ENCODE measurements at places on chromosomes 7 and 10. TPM values are rescaled to one million over a fixed set of nuclear protein-coding genes. Genes with fewer than 3 reads are reported as not detected.
A peak's percentile ranks its signal among the peaks of the same experiment; 100 is the strongest.

- DNase-seq: no peak
Observed at GRCh38 chr7:27518561-27519350, 143.9 kb downstream of the HIBADH start.

- DNase-seq: no peak
Observed at GRCh38 chr10:112279433-112279832, 3.8 kb upstream of the TECTB start.

- DNase-seq: peak; percentile 35
Observed at GRCh38 chr10:96833220-96834001, 1.3 kb downstream of the LCOR start.

DNA sequence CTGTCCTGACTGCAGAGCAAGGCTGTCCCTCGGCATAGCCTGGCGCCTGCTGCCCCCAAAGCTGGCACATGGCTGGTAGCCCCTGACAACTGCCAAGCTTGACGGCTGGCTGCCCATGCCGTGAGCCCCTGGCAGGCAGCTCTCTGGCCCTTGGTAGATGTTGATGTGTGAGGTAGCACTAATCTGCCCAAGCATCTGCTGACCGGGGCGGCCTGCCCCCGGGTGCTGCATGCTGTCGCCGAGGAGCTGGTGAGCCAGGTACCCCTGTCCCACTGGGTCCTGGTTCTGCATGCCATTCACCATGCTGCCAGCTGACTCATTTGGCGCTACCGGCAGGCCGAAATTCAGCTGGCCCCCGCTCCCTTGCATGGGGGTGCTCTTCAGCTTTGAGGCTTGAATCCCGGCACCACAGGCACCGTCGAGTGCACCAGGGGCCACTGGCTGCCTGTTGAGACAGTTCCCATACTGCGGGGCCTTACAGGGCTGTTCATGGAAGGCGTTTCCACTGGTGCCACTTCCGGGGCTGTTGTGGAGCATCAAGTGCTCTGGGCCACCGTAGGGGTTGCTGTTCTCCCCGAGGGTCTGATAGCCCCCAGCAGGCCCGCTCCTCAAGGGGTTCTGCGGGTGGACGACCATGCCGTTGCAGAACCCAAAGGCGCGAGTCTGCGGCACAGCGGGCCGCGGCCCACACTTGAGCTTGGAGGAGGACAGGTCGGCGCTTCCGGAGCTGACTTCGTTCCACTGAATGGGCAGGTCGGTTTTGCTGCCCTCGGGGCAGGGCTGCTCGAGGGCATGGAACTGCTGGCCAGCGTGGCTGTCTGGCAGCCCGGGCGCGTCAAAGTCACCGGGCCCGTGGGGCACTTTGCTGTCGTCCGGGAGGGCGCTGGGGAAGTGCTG, 262.2 kb upstream of the INHBA start:
- DNase-seq: no peak

DNA sequence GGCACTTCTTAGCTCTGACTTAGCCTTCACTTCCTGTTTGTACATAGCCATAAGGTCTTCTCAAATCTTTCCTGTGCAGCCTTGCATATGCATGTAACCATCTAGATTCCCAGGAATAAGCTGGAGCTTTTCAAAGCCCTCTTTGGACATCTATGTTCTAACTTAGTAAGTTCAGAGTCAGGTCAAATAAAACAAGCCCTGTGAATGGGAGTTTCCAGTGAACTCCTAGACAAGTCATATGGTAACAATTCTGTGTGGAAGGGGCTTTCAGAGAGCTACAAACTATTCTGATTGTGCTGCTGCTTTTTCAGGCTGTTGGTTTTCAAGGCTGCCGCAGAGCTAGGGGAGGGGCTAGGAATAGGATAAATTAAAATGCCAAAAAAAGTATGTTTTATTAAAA, 208.4 kb upstream of the AKR1E2 start:
- no peak for DNase-seq

DNA sequence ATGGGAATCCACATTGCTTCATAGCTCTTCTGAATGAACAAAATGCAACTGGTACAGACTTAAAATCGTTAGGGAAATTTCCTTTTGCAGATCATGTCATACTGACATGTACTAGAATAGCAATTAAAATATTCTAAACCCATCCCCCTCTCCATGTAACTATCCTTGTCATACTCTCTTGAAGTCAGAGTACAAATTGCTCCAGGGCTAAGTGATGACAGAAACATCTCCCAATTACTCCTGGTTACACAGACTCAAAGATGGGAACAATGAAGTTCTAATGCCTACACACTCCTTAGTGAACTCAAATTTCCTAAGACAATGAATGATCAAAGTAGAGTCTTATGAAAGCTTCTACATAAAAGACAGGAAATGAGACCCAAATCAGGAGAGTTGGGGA, 87.2 kb downstream of the PDE1C start:
- DNase-seq: no peak

DNA sequence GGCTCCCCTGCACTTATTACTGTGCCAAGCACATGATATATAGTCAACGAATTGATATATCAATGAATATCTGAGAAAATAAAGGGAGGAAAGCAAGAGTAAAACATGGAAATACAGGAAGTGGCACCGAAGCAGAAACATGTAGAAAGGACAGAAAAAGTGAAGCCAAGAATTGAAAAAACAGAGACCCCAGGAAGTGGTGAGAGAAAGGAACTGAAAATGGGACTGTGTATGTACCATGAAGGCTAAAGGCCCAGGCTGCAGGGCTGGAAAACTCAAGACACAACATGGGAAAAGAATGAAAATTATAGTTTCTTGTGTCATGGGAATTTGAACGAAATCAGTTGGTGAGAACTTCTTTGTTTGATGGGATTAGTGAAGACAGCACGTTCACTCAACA, 60.6 kb downstream of the MAP3K8 start:
- no peak for DNase-seq

DNA sequence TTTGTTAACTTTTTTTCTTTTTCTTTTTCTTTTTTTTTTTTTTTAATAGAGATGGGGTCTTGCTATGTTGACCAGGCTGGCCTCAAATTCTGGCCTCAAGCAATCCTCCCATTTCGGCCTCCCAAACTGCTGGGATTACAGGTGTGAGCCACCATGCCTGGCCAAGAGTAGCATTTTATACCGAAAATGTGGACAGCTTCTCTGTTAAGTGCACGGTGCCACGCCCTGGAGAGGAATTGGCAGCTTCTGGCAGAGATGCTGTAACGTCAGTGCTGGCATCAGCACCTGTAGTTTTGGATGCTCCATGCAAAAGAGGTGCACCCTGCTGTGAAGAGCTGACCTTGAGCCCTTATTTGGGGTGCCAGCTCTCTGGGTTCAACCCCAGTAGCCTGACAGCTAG, 18.2 kb downstream of the IL15RA start:
- peak; percentile 9 for DNase-seq

CALHM1 gene
- not detected for total RNA-seq

DDC gene
- total RNA-seq: 74.7 TPM

TMEM176A gene
- 118 TPM for total RNA-seq

ECD gene
- 18.4 TPM for total RNA-seq

All from left colon (tissue), 2 donors.